Natural killer cell treated with Interleukin-12 subunit alpha and Interleukin-12 subunit beta and Interleukin-15 and Interleukin-18, amount 100 ng/mL, for 72 hours (primary cell): ENCODE measurements at places on chromosomes 1 and 21. TPM values are rescaled to one million over a fixed set of nuclear protein-coding genes. Genes with fewer than 3 reads are reported as not detected.

Gene TCP10L
- total RNA-seq: 1.3 TPM

Gene TRIM67
- not detected for total RNA-seq

Gene CSMD2
- not detected for total RNA-seq

Gene NBPF4
- not detected for total RNA-seq

Gene MTMR11
- total RNA-seq: 5.6 TPM

Gene MYCL
- 0.36 TPM for total RNA-seq

Gene IBA57
- 6.8 TPM for total RNA-seq

Gene MROH9
- total RNA-seq: not detected

Gene SIM2
- 0.47 TPM for total RNA-seq

DNA sequence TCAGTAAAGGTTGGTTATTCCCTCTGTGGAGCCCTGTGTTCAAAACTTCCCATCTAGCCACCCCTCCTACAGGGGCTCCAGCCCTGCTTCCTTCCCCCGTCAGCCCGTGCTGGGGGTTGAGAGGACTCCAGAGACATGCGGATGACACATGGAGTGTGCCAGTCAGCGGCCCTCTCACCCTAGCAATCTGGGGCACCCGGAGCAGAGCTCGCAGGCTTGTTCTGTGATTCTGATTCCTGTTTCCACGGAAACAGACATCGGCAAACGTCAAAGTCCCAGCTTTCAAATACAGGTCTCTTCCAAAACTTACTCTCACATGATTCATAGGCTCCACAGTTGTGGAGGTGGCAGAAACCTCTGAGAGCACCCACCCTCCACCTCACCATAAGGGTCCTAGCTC is 9.8 kb upstream of the SSBP3 start:
- H3K4me1 ChIP-seq: peaks cover 11% of the 10 kb centered on the region
- H3K36me3 ChIP-seq: no peaks in the 10 kb centered on the region
- no peak for DNase-seq
- H3K27ac ChIP-seq: no peak overlapping the region
- no peak overlapping the region for H3K4me3 ChIP-seq
- peaks cover 7% of the 10 kb centered on the region for H3K27me3 ChIP-seq

DNA sequence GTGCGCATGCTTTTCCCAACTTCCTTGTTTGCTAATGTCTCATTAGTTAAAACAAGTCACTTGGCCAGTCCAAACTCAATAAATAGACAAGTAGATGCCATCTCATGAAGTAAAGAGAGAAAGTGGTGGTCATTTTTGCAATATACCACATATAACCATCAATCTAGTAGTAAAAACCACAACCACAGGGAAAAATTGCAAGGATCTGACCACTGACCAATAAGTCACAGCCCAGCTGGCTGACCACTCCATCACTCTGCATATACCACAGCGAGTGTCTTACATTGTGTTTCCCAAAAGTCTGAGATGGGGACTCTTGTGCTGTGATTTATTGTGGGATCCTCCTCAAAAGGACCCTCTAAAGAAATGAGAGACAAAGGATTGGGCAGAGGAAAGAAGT is 76.0 kb downstream of the FH start:
- no peak overlapping the region for H3K27ac ChIP-seq
- peaks cover 8% of the 10 kb centered on the region for H3K27me3 ChIP-seq
- no peaks in the 10 kb centered on the region for H3K36me3 ChIP-seq
- no peaks in the 10 kb centered on the region for H3K4me1 ChIP-seq
- H3K4me3 ChIP-seq: no peak overlapping the region

DNA sequence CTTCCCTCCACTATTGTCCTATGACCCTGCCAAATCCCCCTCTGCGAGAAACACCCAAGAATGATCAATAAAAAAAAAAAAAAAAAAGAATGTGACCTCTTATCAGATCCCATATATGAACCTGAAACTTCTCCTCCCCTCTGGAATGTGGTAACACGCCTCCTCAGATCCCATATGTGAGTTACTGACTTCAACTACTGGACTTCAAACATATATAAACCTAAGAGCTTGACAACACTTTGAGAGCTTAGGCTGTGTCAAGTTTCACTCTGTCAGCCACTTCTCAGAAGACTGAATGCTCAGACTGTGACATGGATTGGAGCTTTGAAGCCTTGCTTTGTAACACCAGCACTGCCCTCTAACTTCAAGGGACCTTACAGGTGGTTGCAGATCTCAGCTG is 148.4 kb downstream of the COP1 start:
- no peaks in the 10 kb centered on the region for H3K27me3 ChIP-seq
- H3K4me3 ChIP-seq: no peak overlapping the region
- H3K27ac ChIP-seq: no peak overlapping the region
- peaks cover 3% of the 10 kb centered on the region for H3K4me1 ChIP-seq

- DNase-seq: no peak
- no peak overlapping the region for H3K4me3 ChIP-seq
- no peaks in the 10 kb centered on the region for H3K4me1 ChIP-seq
- H3K27ac ChIP-seq: no peak overlapping the region
- no peaks in the 10 kb centered on the region for H3K36me3 ChIP-seq
Observed at GRCh38 chr21:26554365-26554764, 18.7 kb downstream of the CYYR1 start.

- no peaks in the 10 kb centered on the region for H3K36me3 ChIP-seq
- DNase-seq: no peak
- no peaks in the 10 kb centered on the region for H3K27me3 ChIP-seq
- no peak overlapping the region for H3K4me3 ChIP-seq
- H3K4me1 ChIP-seq: no peaks in the 10 kb centered on the region
- H3K27ac ChIP-seq: no peak overlapping the region
Observed at GRCh38 chr1:1915911-1916840, 1.1 kb downstream of the CALML6 start.

DNA sequence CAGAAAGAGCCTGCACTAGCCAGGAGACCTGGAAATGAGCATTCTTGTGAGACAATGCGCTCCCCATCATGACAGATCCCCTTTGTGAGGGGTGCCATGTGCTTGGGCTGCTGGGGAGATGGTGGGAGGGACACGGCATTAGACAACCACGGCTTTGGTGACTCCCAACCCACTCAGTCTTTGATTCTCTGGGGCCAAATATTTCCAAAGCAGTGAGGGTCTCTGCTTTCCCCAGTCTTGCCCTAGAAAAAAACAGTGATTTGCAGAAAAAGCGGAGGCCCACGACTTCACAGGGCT is 10.2 kb downstream of the SLC45A3 start:
- no peak overlapping the region for H3K4me3 ChIP-seq
- H3K36me3 ChIP-seq: no peaks in the 10 kb centered on the region
- DNase-seq: no peak

DNA sequence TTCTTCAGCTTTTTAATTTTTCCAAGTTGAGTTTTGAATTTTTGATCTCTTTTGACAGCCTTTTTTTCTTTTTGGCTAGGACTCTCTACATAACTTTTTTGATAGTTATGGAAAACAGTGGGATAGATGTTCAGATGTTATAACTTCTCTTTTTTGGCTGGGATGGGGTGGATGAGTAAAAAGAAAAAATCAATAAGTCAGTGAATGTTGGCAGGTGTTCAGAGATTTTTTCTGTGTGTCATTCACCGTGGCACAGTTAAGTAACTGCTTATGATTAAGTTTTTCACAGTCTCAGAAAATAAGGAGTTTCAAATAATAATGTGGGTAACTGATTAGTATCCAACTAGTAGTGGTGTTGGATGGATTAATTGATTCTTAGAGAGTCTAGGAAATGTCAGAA is 24.0 kb downstream of the HS2ST1 start:
- H3K36me3 ChIP-seq: no peaks in the 10 kb centered on the region
- no peak for DNase-seq
- H3K27me3 ChIP-seq: no peaks in the 10 kb centered on the region
- H3K4me1 ChIP-seq: peaks cover 9% of the 10 kb centered on the region
- no peak overlapping the region for H3K4me3 ChIP-seq
- no peak overlapping the region for H3K27ac ChIP-seq

- peak; percentile 23 for DNase-seq
- H3K4me1 ChIP-seq: peaks cover 15% of the 10 kb centered on the region
- H3K36me3 ChIP-seq: no peaks in the 10 kb centered on the region
- H3K27me3 ChIP-seq: peaks cover 8% of the 10 kb centered on the region
- peak overlapping the region; percentile 24 for H3K4me3 ChIP-seq
Observed at GRCh38 chr1:1004420-1004779, 4.5 kb upstream of the HES4 start.

GRCh38 chr1:18211764-18212163 is 104.2 kb downstream of the IGSF21 start:
- H3K4me1 ChIP-seq: no peaks in the 10 kb centered on the region
- no peaks in the 10 kb centered on the region for H3K36me3 ChIP-seq
- H3K4me3 ChIP-seq: no peak overlapping the region
- H3K27ac ChIP-seq: no peak overlapping the region
- H3K27me3 ChIP-seq: peaks cover 21% of the 10 kb centered on the region
- DNase-seq: no peak

DNA sequence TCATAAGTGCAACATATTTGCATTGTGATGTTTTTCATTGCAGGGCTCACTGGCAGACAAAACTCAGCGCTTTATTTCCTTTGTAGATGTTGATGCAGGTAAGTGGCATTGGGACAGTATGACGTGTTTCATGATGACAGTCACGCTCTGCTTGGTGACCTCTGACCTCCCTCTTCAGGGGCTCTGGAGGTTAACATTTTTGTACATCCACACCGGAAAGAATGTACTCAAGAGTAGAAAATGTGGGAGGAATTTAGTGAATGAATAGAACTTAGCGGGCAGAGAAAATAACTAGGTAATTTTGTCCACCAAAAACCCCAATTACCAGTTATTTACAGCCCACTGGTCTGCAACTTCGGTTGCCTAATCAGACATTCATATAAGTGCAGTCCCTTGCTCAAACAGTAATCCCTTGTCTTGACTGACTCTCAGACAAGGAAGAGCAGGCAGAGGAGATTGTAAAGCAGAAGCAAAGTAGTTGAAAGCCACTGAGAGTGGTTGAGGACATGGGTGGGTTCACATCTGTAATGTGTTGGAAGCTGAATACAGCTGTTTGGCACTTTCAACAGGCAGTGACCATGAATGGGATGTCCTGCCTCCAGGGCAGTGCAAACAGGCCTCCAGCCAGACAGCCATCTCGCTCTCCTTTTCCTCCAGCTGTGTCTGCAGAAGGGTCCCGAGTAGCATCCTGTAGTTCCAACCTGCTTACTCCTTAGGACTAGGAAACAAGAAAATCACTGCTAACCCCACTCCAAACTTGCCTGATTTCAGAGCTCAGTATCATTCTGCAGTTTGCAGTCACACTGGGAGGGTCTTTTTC is 188.9 kb downstream of the NRIP1 start:
- DNase-seq: no peak
- no peaks in the 10 kb centered on the region for H3K36me3 ChIP-seq
- no peak overlapping the region for H3K4me3 ChIP-seq
- H3K4me1 ChIP-seq: no peaks in the 10 kb centered on the region

DNA sequence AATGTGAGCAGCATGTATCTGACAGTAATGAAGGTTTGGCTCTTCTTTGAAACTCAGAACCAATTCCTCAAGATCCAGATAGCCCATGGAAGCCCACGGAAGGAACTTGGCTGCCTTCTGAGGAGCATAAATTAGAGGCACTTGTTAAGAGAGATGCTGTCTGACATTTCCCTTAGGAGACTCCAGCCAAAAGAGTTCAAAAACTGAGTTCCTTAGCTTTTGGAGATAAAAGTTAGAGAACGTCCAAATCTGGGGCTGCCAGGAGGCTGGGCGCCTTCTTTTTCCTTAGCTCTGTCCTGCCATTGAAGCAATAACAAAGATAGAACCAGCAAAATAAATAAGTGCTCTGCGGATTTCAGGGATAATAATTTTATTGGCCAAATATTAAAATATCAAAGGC is 439.6 kb upstream of the USP24 start:
- peaks cover 11% of the 10 kb centered on the region for H3K27me3 ChIP-seq
- H3K27ac ChIP-seq: no peak overlapping the region
- no peak for DNase-seq
- H3K4me1 ChIP-seq: no peaks in the 10 kb centered on the region
- H3K36me3 ChIP-seq: no peaks in the 10 kb centered on the region
- H3K4me3 ChIP-seq: no peak overlapping the region

GRCh38 chr21:16194095-16194787 is 464.5 kb downstream of the USP25 start:
- no peaks in the 10 kb centered on the region for H3K27me3 ChIP-seq
- no peak overlapping the region for H3K4me3 ChIP-seq
- H3K27ac ChIP-seq: no peak overlapping the region
- H3K4me1 ChIP-seq: no peaks in the 10 kb centered on the region
- no peaks in the 10 kb centered on the region for H3K36me3 ChIP-seq

DNA sequence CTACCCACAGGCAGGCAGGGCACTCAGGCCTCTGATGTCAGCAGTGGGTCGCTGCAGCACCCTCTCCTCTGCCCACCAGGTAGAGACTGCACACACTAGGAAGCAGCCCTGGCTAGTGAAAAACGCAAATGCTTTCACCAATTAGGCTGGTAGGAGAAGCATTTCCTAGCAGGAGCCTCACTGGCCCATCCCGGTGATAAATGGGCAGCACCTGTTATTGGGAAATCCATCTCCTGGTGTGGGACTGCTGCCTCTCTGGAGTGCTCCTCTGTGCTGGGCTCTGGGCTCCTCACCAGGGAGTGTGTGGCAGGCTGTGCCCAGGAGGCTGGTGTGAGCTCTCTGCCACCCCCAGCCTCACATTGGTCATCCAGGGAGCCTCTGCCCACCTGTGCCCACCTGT is 28.6 kb downstream of the LRP8 start:
- peaks cover 26% of the 10 kb centered on the region for H3K4me1 ChIP-seq
- no peak overlapping the region for H3K27ac ChIP-seq
- no peaks in the 10 kb centered on the region for H3K36me3 ChIP-seq
- no peaks in the 10 kb centered on the region for H3K27me3 ChIP-seq

DNA sequence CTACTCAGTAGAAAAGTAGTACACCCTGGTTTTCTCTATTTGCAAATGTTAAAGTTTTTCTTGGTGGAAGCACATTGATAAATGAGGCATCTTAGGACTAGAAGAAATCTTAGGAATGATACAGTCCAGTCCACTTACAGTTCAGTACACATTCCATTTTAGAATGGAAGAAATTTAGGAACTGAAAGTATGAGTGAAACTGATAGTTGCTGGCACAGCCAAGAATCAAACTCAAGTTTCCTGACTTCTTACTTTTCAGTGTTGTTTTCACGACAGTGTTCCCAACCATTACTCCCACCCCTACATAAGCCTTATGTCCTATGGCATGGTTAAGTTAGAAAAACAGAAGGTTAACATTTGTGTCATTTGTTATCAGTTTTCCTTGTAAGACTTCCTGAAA is 258.5 kb downstream of the BACH1 start:
- no peak overlapping the region for H3K27ac ChIP-seq
- DNase-seq: no peak
- no peaks in the 10 kb centered on the region for H3K27me3 ChIP-seq
- H3K36me3 ChIP-seq: peaks cover 5% of the 10 kb centered on the region
- H3K4me3 ChIP-seq: no peak overlapping the region
